ENCODE measurements at places on chromosomes 11 and 22.

DNA sequence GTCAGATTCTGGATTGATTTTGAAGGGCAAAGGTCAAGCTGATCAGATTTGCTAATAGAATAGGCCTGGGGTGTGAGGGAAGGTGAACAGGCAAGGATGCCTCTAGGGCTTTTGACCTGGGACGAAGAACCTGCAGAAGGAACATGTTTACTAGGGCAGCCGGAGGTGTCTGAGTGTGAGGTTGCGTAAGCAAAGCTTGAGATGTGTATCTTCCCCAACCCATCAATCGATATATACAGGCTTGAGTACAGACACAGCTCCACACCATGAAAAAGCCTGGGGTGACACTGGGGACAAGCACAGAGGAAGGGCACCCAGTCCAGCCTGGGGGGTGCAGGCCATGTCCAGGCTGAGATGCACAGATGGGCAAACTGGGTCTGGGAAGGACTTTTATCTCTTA, 1.1 kb downstream of the LHFPL7 start:
- H3K4me1 ChIP-seq: no peaks in the 10 kb centered on the region
- DNase-seq: no peak
- H3K27ac ChIP-seq: no peak overlapping the region
- no peak overlapping the region for H3K4me3 ChIP-seq
- H3K27me3 ChIP-seq: peaks cover 32% of the 10 kb centered on the region

GRCh38 chr11:8709002-8709672, 26.5 kb downstream of the RPL27A start:
- H3K4me3 ChIP-seq: no peak overlapping the region
- H3K36me3 ChIP-seq: no peaks in the 10 kb centered on the region
- H3K27me3 ChIP-seq: no peaks in the 10 kb centered on the region
- no peak overlapping the region for H3K27ac ChIP-seq
- H3K4me1 ChIP-seq: no peaks in the 10 kb centered on the region
- DNase-seq: no peak

DNA sequence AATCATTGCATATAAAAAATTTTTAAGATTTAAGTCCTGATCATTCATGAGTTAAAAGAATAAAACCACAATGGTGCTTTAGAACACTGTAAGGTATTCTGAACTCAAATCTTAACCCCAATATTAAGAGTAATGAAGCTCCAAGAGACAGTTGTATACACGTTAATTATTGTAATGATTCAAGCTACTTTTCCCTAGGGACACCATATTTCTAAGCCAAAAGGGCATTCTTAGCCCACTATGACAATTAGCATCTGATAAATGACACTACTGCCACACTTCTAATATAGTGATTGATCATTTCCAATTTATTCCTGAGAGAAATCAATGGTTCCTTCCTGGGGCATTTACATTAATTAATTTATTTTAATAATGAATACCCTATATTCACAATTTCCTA, 21.7 kb downstream of the FANCF start:
- H3K4me1 ChIP-seq: no peaks in the 10 kb centered on the region
- H3K27ac ChIP-seq: no peak overlapping the region
- H3K27me3 ChIP-seq: peaks cover 7% of the 10 kb centered on the region
- H3K36me3 ChIP-seq: no peaks in the 10 kb centered on the region
- DNase-seq: no peak

GRCh38 chr11:128476729-128477128, 110.6 kb downstream of the ETS1 start:
- DNase-seq: no peak
- peaks cover 98% of the 10 kb centered on the region for H3K4me1 ChIP-seq
- H3K27me3 ChIP-seq: no peaks in the 10 kb centered on the region
- H3K36me3 ChIP-seq: peaks cover 90% of the 10 kb centered on the region
- peak overlapping the region; percentile 93 for H3K27ac ChIP-seq
- H3K4me3 ChIP-seq: peak overlapping the region; percentile 73

DNA sequence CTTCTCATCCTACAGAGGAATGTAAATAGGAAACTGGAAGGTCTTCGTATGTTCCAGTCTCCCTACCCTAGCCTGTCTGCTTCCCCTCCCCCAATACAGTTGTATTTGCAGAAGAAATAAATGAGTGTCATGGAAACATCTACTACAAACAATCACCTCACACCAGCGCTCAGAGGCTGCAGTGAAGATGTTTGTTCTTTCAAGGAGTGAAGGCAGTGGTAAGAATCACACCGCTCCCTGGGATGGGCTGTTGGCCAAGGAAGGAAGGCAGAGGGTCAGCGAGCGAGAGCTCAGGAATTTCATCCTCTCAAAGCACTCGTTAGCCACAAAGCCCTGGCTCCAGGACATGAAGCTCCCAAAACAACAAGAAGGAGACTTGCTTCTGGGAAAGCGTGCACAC, 1.1 kb upstream of the IGSF9B start:
- DNase-seq: no peak
- H3K4me1 ChIP-seq: peaks cover 49% of the 10 kb centered on the region
- peaks cover 8% of the 10 kb centered on the region for H3K36me3 ChIP-seq
- peak overlapping the region; percentile 81 for H3K27ac ChIP-seq
- peaks cover 15% of the 10 kb centered on the region for H3K27me3 ChIP-seq
